ENCODE measurements at places on chromosomes 2 and 18. TPM values are rescaled to one million over a fixed set of nuclear protein-coding genes. Genes with fewer than 3 reads are reported as not detected.

GRCh38 chr2:26462511-26463243 lies 15.2 kb downstream of the OTOF start:
- DNase-seq, result peak; percentile 90

GRCh38 chr2:126858013-126858412 lies 40.7 kb upstream of the TEX51 start:
- peak; percentile 7 for DNase-seq

GRCh38 chr2:24824071-24824588 lies 30.9 kb downstream of the CENPO start:
- no peak for DNase-seq

DNA sequence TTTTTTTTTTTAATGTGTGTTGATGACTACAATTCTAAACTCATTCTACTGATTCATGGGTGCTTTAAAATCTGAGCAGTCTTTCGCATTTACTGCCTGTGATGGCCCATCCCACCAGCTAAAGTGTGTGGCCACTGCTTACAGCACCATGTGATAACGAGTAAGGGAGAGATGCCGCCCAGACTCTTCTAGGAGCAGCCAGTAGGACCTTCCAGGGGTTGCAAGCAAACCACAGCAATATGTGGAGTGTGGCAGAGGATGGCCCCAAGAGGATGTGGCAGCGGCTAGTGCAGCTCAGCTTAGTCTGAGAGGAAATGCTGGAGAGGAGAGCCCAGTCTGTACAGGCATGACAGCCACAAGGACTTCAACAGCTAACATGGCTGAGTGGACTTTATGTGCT lies 14.9 kb downstream of the IL1B start:
- DNase-seq, result no peak

- no peak for DNase-seq
These were observed 1.6 kb upstream of the ADRA2B start for GRCh38 chr2:96117701-96118588.

DNA sequence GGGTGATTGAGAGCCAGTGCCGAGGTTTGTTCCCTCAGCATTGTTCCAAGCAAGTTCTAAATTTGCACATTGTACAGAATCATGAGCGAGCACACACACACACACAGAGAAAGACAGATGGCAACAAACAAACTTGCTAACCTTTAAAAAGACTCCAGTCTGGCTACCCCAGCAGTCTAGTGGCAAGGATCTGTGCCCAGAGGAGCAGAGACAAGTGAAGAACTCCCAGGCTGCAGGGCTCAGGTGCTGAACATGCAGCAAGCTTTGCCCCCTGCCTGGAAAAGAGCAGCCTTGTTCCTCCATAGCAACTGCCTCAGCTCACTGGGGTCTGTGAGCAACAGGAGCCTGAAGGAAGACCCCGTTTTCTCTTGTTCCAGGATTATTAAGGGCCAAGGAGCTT lies 169.2 kb upstream of the CCDC68 start:
- no peak for DNase-seq

DNA sequence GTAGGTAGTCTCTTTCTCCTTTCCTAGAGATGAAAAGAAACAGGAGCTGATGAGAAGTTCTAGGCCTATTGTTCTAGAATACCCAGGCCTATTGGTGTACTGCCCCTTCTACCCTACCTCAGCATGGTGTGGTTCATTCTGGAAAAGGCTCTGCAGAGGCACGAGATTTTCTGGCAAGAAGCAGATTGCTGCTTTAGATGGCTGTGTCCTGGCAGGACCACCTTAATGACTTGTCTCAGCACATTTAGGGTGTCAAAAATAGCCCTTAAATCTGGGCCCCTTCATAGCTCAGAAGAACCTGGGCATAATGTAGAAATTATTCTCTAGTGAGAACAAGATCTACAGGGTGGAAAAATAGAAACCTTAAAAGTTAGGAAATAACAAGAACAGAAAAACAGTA lies 87.9 kb downstream of the BCL2L11 start:
- no peak for DNase-seq

GRCh38 chr2:51649366-51649765 lies 617.4 kb upstream of the NRXN1 start:
- DNase-seq, result no peak

- no peak for DNase-seq
These were observed 270.4 kb upstream of the CCDC68 start for GRCh38 chr18:55229682-55230081.

DNA sequence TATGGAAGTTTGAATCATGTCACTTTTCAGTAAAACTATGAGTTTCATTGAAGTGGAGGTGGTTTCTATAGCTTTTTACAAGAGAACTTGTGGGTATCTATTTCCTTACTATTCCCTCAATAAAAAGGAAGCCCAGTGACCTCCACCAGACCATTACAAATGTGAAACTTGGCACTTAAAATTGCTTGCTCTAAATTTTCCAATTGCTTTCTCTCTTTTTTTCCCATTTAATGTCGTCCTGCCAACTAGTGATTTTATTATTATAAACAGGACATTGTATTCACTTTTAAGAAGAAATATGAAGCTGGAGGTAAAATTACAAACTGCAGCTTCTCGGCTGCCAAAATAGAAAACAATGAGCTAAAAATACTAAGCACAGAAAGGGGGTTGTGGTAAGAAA lies 208.2 kb upstream of the ALPP start:
- DNase-seq, result no peak

- no peak for DNase-seq
These were observed 12.5 kb downstream of the TMEM178A start for GRCh38 chr2:39678170-39678569.

DNA sequence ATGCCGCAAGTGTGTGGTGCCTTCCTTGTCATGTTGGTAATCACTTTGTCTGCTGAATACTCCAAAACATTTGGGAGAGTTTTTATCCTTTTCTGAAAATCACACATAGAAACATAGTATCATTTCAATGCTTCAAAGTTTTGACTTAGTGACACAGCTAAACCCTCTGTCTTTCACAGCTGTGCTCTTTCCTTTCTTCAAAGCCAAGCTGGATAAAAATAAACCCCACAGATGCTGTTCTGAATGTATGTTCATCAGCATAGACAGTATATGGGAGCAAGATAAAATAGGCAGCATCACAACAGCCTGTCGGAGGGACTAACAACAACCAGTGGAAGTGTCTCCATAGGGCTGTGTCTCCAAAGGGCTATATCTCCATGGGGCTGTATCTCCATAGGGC lies 331.3 kb upstream of the DCC start:
- no peak for DNase-seq

DNA sequence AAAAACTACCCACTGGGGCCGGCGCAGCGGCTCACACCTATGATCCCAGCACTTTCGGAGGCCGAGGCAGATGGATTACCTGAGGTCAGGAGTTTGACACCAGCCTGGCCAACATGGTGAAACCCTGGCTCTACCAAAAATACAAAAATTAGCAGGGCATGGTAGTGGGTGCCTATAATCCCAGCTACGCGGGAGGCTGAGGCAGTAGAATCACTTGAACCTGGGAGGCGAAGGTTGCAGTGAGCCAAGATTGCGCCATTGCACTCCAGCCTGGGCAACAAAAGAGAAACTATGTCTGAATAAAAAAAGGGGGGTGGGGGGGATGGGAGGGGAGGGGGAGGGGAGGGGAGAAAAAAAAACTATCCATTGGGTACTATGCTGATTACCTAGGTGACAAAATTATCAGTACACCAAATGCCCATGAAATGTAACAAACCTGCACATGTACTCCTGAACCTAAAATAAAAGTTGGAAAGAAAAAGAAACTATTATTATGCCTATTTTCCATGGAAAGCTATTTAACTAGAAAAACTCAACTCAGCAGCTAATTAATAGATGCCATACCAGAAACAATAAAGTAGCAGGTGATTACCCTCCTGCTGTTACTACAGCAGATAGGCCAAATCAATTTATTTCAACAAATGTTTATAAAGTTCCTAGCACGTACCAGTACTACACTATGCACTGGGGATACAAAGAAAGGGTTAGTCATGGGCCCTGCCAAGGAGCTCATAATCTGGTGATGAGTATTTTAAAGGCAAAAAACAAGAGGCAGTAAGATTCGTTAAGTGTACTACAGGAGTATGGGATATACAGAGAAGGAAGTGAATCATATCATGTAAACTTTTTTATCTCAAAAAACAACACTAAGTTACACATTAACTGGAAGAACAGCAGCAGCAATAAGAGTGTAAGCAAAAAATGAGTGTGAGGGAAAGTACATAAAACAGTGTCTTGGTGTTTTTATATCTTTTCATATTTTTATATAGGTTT lies 112.8 kb upstream of the SLC39A10 start:
- peak; percentile 85 for DNase-seq

DNA sequence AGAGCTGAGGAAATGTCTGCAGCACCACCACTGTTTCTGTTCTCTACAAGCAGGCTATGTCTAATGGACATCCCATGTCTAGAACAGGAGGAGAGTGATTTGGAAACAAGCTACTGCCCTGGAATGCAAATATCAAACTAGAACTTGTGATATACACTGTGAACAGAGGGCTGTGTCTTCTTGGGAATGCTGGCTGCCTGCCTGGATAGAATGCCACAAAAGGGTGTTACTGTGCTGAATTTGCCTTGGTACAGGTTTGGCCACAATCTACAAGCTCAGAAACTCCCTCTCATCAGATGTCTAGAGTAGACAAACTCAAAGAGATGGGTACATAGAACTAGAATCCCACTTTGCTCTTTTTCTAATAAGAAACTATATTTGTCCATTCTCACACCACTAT lies 170.5 kb downstream of the NYAP2 start:
- no peak for DNase-seq

DNA sequence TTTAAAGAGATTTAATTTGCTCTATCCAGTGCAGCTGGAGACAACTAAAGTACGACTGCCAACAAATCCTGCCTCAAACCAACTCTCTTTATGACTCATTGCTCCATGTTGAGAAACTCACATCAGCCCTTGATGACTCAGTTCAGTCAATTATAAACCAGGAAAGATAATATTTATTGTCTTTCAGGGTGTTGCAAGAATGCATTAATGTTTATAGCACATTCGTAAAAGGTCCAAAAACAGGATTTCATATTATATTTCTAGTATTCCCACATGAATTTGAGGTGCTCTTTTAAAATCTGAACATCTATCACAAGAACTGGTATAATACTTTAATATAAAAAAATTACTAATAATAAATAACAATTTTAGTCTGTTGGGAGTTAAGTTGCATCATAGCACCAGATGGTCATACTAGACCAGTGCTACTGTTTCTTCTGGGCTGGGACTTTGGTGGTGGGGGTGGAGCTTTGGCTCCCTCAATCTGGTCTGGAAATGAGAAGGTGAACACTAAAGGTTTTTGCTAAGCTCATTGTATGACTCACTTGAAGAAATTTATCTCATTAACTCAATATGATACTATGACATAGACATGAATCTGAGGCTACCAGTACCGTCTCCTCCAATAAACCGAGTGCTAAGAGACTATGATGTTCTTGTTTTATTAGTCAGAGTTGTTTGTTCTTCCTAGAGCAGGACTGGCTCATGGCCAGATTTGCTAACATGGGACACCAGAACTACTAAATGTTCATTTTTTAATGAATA lies 26.6 kb upstream of the MAP3K20 start:
- peak; percentile 99 for DNase-seq

DNA sequence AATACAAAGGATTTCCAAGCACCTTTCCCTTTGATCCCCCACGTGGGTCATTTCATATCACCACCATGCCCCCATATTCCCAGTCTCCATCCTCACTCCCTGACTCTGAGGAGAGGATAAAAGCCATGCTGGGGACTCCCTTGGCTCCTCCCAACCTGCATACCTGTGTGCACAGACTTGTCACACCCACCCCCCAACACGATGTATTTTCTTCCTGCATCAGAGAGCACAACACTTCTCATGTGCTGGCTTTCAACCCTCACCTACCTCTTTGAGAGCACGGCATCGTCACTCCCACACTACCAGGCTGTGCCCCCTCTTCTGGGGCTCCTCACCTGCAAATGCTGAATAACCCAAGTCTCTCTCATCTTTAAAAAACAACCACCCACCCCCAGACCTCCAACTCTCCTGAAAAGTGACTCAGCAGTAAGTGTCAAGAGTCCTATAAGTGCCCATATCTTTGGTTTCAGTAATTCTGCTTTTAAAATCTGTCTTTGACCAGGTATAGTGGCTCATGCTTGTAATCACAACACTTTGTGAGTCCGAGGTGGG lies 53.1 kb downstream of the AP1S3 start:
- DNase-seq, result no peak

The PROM2 gene
- total RNA-seq, result 0.22 TPM

The IMMT gene
- 60.4 TPM for total RNA-seq

The SLC4A5 gene
- 0.38 TPM for total RNA-seq

The HMSD gene
- total RNA-seq, result not detected

The NYAP2 gene
- total RNA-seq, result not detected

The NCKAP1 gene
- total RNA-seq, result 169 TPM

The KATNAL2 gene
- 9.6 TPM for total RNA-seq
